ENCODE measurements at places on chromosomes 7 and 10.
A peak's percentile ranks its signal among the peaks of the same experiment; 100 is the strongest.

DNA sequence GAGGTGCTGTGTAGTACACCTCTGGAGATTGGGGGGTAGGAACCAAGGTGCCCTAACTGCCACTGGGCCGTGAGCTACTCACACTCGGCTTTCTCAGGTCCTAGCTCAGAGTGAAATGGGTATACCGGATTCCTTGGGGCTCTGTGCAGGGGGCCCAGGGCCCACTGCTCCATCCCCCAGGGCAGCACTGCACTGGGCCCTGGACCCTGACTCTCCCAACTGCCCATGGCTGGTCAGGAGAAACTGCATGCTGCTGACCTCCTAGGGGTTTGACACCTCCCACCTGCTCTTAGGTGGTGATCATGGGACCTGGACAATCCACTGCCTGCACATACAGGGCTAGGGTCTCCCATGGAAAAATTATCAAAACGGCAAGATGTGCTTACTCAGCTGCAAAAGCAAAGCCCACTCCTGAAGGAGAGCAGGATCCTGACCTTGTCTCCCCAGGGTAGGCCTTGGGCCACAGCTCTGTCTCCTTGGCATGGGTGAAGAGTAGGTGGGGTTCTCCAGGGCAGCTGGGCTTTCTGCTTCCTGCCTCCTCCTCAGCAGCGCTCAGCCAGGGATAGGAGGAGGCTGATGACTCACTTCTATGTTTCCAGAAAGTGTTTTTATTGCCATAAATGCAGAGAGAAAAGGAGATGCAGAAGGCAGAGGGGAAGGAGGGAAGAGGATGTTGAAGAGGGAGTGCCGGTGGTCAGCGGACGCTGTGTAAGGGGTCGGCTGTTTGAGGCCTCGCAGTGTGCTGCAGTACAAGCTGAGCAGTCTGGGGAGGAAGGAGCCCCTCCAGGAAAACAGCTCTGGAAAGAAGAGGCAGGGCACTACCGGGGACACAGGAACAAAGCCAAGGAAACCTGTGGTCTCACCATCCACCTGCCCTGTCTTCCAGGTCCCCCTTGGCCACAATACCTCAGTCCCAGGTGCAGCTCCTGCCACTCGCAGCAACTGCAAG lies 107.8 kb downstream of the ARHGAP22 start:
- DNase-seq, result no peak

GRCh38 chr7:31782411-31782991 lies 95.5 kb downstream of the PPP1R17 start:
- peak; percentile 63 for DNase-seq

- DNase-seq, result no peak
These were observed 86.5 kb downstream of the HIPK2 start for GRCh38 chr7:139691253-139691781.

DNA sequence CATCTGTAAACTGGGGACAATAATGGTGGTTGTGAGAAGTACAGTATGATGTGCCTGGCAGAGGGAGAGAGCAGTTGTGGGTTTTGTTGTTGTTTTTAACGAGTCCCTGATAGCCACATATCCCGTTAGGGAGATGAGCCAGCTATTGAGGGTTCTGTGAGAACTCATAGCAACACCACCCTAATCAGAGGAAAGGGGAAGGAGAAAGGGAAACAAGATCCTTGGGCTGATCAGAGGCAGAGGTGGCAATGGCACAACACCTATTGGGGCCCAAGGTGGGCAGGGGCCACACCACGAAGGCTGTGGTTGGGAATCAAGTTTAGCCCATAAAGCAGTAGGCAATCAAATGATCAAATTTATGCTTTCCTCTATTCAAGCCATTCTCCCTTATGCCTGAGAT lies 1.7 kb upstream of the MRPS24 start:
- no peak for DNase-seq

GRCh38 chr7:44240983-44241510 lies 40.3 kb downstream of the YKT6 start:
- peak; percentile 94 for DNase-seq

GRCh38 chr7:44693641-44694313 lies 54.9 kb upstream of the ZMIZ2 start:
- no peak for DNase-seq

DNA sequence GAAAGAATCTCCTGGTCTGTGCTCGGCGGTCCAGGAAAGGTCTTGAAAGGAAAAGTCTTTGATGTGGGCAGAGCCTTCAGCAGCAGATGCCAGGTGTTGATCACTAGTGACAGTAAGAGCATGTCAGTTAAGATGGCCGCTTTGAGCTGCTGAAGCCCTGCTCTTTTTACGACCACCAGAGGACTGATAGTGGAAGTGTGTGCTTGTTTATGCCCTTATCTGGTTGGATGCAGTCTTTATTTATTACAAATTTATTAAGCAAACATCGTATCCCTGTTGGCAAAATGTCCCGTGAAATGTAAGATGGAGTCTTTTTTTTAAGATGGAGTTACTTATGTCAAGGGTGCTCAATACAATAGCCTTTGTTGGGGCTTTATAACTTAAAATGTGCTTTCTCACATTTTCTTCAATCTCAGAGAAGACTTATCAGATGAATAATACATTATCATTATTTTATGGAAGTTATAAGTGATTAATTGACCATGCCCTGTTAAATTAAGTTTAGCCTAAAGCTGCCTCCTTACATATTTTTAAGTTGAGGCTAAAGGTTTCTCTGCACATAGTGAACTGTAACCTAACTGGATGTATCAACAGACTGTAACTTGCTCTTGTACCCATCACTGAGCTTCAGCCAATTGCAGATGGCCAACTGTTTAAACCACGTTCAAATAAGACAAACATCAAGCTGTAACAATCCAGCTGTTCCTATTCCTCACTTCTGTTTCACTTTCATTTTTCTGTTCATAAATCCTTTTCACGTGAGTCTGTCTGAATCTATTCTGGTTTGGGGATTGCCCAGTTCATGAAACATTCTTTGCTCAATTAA lies 97.4 kb upstream of the PIK3CG start:
- DNase-seq, result peak; percentile 18

- DNase-seq, result no peak
These were observed 502.3 kb downstream of the TCERG1L start for GRCh38 chr10:130809181-130809580.

- peak; percentile 61 for DNase-seq
These were observed 169.9 kb upstream of the ASAH2 start for GRCh38 chr10:50421026-50421719.

- no peak for DNase-seq
These were observed 34.0 kb upstream of the CD36 start for GRCh38 chr7:80604436-80604835.

DNA sequence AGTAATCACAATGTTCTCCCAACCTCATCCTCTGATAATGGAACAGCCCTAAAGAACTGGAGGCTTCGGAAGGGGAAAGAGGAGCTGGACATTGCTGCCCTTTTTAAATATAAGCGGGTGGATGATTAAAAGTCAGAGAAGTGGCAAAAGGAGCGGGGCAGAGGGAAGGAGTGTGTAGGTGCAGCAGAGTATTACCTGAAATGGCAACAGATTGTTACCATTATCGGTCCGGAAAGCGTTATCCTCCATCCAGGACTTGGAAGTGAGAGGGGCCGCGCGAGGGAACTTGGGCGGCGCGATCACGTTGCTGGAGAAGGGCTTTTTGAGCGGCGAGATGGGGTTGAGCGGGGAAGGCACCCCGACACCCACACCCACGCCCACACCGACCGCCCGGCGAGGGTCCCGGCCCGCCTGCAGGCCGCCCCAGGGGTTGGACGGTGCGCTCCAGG lies 51.7 kb downstream of the CPEB3 start:
- DNase-seq, result no peak

DNA sequence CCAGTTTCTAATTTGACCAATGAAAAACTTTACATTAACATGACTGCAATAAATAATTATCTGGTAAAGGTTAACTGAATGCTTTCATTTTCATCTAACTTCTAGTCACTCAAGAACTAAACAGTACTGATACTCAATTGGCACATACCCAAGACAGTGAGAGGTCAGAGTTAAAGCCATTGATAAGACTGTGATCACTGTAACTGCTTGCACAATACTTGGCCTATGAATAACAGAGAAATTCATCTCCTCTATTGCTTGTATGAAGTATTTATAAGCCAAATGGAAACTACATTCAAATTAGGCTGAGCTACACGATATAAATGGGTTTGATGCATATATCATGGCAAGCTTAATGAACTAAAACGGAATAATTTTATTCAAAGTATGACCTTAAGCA lies 43.0 kb downstream of the HERC4 start:
- DNase-seq, result no peak

DNA sequence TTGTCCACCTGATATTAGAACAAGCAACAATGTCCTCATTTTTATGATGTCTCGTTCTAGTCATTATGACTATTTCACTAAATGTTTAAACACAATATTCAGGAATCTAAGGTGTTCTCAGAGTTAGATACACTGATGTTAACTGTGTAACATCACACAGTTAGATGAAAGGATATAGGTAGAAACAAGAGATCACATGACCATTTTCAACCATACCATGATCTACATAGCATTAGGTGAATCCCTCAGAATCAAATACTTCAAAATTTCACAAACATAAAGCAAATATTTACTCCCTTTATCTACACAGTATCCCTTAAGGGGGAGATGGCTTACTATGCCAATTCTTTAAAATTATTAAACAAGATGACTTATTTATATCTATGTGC lies 90.3 kb downstream of the ANK3 start:
- DNase-seq, result no peak
